ENCODE measurements at places on chromosomes 6 and 20.

DNA sequence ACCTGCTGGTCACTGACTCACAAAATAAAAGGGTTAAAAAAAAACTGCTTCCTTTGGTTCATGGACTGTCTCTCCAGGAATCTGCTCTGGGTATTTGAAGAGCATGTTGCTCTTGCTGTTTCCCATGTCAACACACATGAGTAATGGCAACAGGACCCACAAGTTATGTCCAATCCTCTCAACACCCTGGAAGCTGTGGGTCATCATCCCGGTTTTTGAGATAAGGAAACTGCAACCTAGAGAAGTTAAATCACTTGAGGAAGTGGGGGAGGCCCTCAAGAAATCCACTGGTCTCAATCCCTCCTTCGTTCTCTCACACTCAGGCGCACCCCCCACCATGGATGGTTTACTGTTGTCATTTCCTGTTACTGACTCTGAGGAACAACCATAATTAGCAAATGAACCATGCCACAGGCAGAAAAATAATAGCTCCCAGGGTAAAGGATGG is 12.4 kb downstream of the MAP1LC3A start:
- no peak for DNase-seq

DNA sequence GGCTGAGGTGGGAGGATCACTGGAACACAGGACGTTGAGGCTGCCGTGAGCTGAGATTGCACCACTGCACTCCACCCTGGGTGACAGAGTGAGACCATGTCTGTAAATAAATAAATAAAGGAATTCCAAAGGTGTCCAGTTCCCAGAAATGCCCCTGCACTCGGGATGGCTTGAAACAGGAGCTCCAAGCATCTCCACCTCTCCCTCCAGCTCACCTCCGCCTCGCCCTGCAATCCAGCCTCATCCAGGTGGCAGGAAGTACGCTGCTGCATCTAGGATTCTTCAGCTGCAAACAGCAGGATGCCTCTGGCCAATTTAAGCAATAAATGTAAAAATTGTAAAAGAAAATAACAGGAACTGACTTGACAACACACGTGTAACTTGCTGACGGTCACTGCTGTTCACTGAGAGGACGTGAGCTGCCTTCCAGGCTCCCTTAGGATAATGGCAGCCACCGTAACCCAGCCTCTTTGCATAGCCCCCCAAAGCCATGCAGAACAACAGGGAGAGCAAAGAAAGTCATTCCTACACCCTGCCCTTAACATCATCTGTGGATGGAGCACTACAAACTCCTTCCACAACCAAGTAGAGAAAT is 11.4 kb upstream of the GRM4 start:
- no peak for DNase-seq

- DNase-seq: no peak
These were observed 43.7 kb downstream of the MAPK14 start for GRCh38 chr6:36071281-36071680.

DNA sequence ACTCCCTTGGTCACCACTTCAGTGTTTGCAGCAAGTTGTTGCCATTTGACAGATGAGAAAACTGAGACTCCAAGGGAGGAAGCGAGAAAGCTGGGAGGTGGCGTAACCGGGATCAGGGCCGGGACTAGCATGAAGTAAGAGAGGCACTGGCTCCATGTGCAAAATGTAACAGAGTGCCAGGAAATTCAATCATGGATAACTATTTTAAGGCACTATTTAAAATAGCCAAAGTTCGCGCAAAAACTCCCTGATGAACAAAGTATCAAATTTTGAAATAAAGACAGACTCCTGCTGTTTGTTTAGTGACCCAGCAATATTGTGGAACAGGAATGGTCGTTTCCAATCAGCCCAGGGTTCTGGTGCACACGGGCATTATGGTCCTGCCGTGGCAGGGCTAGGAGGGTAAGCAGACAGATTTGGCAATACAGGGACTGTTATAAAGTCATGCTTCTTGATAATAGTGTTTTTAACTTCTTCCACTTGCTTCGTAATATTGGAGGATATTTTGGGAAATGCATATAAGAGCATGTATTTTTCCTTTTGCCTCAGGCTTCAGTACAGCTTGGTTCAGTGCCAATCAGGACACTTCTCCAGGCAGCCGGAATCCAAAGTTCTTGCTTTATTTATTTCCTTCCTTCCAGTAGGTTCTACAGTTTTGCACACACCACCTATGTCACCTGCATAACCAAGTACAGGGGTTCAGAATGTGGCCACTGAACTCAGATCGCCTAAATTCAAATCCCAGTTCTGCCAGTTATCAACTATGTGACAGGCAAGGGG is 141.6 kb downstream of the EYA2 start:
- DNase-seq: no peak

- no peak for DNase-seq
These were observed 39.8 kb downstream of the CD164 start for GRCh38 chr6:109342506-109342905.

DNA sequence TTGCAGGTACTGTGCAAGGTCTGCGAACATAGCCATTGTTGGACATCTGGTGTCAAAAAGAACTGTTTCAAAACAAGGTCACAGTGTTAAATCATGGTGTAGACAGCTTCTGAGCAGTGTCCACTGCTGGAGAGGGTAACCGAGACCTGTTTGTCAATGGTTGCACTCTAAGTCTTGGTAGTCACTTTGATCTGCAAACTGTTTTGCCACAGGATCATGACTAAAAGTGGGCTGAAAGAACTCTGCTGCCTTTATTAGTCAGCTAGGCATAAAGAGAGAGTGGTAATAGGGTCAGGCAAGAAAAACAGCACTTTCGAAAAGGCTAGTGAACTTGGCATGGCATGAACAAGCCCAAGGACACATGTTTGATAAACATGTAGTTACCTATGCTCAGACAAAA is 552.3 kb upstream of the CITED2 start:
- DNase-seq: no peak

DNA sequence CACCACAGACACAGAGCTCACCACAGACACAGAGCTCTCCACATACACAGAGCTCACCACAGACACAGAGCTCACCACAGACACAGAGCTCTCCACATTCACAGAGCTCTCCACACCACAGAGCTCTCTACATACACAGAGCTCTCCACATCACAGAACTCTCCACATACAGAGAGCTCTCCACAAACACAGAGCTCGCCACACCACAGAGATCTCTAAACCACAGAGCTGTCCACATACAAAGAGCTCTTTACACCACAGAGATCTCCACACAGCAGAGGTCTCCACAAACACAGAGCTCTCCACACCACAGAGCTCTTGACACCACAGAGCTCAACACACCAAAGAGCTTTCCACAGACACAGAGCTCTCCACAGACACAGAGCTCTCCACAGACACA is 55.8 kb downstream of the ERMARD start:
- no peak for DNase-seq

DNA sequence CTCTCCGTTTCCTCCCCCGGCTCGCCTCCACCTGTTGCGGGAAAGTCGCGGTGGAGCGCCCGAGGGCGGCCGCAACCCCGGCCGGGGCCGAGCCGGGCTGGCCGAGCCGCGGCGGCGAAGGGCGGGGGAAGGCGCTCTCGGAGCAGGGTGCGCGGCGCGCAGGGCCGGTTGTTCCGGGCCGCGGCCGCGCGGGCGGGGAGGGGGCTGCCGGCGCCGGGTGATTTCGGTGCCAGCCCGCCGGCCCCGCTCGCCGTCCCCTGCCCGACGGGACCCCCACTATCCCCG is 235 bp downstream of the MAP7 start:
- no peak for DNase-seq

DNA sequence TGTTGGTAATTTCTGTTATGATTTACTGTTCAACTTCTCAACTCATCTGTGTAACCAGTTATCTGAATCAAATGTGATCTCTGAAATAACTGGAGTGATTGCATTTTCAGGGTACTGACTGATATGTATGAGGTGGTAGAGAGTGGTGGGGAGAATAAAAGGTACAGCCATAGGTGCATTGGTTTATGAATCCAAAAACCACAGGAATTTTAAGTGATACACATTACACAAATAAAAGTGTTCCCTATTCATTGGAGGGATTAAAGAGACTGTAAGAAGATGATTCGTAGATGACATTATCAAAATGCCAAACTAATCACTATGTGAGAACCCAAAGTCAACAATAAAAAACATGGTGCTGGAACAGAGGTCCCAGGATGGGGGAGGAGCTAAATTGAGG is 158.7 kb upstream of the RSPO3 start:
- no peak for DNase-seq

DNA sequence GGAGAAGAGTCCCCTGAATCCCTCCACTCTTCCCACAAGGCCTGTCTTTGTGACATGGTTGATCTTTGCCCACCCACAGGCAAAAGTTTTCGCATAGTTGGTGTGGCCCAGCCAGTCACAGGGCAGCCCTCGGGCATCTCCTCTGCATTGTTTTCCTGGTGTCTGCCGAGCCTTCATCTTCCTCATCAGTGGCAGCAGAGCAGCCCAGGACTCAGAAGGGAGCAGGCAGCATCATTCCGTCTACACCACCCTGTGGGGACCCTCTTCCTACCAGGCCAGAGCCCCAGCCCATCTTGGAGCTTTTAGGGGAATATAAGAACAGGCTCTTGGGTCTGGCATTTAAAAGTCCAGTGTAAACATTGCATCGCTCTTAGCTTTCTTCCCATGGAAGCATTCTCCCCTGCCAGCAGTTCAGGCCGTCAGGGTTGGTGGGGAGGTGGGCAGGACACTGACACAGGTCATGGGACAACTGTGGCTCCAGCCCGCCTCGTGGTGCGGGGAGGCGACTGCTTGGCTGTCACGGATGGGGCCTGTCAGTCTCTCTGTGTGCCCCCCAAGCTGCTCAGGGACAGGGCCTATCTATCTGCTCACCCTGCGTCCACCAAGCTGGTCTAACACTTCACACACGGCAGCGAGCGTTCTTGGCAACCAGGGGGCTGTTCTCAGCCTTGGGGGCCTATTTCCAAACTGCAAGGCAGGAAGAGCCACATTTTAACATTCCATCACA is 38.3 kb downstream of the PDRG1 start:
- no peak for DNase-seq
